Stimulated activated CD4-positive, alpha-beta T cell treated with anti-CD3 and anti-CD28 coated beads, Interleukin-2, amount 100 ng/mL, for 24 hours (primary cell): ENCODE measurements at places on chromosomes 2 and 18.

DNA sequence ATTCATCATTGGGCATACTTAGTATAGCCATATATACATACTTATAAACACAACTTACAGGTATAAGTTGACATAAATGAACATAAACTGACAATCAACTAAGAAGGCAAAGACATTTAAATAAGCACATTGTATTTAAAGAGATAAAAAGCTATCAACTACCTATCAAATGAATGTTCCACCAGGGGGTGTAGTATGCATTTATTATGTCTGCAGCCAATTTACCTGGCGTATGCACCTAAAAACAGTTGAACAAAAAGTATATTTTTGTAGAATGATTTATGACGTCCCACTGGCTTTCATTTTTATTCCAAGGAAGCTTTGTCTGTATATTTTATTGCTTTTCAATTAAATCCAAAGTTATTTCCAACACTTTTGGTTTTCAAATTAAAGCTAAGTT lies 323.5 kb downstream of the AFF3 start:
- no peak for DNase-seq

DNA sequence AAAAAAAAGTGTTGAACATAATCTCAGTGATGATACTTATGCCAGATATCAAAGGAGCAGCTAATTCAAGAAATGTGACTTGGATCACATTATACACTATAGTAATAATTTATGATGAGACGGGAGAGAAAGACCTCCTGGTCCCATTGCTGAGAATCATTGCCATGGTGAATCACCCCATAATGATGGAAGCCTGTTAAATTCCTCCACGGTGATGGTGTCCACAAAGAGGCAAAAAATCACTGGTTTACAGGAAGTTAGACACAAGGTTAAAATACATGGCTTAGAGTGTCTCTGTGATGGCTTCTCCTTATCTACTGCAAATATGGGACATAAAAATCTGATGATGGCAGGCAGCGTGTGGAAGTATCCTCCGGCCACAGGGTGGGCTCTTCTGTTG lies 210.0 kb downstream of the CDH2 start:
- DNase-seq = no peak

- no peak for DNase-seq
Observed at GRCh38 chr2:220748875-220749479, 823.1 kb downstream of the EPHA4 start.

- no peak for DNase-seq
Observed at GRCh38 chr2:115549611-115550130, 1107.2 kb downstream of the DPP10 start.

- no peak for DNase-seq
Observed at GRCh38 chr2:232993231-232993821, 19.7 kb downstream of the NGEF start.

- no peak for DNase-seq
Observed at GRCh38 chr2:235129850-235130249, 178.0 kb downstream of the SH3BP4 start.

GRCh38 chr2:216683846-216684245 lies 11.5 kb downstream of the IGFBP5 start:
- no peak for DNase-seq

DNA sequence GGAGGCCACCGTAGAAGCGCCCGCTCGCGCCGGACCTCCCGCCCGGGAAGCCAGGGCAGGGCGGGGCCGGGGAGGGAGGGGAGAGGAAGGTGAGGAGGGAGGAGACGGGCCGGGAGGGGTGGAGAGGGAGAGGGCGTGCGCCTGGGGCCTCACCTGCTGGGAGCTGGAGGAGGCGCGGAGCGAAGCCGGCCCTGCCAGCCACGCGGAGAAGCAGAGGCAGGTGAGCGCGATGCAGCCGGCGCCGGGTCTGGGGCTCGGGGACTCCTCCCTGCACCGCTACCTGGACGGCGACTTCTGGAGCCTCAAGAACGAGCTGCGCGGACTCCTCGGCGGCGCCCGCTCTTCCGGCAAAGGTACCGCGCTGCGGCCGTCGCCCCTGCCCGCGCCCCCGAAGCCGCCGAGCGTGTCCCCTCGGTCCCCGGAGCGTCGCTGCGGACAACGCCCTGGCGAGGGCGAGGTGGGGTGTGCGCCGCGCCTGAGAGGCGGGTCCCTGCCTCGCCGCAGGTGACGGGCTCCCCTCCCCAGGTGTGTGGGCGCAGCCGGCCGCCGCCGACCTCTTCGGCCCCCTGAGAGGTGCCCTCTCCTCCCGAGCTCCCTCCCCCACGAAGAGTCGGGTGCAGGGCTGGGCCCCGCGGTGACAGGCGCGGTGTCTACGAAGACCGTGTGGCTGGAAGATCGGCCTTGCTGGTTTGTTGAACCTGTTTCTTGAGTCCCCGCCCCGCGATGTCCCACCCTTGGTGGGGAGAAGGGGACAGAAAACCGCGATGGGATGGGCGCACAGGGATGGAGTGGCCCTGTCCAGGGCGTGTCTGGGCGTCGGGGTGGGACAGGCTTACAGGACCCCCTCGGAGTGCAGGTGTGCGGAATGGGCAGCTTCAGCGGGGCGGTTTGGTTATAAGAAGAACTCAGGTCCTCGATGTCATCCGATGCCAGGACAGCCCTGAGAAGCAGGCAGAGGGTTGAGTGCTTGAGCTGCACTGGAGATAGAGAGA lies at the start of gene ACOXL:
Gene ACOXL (plus strand): TSS at position 152 of the 992 bp plus-strand sequence. CDS start 35,817 bp downstream, outside the sequence.
- no peak for DNase-seq

DNA sequence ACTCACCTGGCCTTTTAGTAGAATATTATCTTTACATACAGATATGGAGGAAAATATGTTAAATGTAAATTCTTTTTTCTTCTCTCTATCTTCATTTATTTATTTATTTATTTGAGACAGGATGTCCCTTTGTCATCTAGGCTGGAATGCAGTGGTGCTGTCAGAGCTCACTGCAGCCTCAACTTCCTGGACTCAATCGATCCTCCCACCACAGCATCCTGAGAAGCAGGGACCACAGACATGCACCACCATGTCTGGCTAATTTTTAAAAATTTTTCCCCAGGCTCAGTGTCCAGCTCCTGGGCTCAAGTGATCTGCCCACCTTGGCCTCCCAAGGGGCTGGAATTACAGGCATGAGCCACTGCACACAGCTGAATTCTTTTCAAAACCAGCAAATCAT lies 20.3 kb downstream of the KYNU start:
- no peak for DNase-seq

- no peak for DNase-seq
Observed at GRCh38 chr2:111640480-111640879, 243.5 kb downstream of the ANAPC1 start.

DNA sequence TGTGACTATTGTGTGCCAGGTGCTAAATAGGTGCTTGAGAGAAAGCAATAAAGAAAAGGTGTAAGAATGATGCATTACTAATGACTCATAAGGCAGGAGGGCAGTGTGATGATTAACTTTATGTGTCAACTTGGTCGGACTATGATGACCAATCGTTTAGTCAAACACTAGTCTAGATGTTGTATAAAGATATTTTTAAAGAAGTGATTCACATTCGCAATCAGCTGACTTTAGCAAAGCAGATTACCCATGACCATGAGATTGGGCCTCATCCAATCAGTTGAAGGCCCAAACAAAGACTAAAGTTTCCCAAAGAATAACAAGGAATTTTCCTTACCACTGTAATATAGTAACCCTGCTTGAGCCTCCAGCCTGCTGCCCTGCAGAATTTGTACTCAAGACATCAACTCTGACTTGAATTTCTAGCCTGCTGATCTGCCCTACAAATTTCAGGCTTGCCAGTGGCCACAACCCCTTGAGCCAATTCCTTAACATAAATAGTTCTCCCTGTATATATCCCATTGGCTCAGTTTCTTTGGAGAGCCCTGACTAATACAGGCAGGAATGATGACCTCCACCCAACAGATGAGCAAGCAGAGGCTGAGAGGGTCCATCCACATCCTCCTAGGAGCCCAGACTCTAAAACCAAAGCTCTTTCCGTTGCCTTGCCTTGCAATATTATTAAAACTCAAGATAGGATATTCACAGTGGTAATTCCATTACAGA lies 132.6 kb downstream of the ACTR3 start:
- no peak for DNase-seq

- DNase-seq = no peak
Observed at GRCh38 chr2:95359501-95359930, 43.0 kb upstream of the FAHD2A start.

DNA sequence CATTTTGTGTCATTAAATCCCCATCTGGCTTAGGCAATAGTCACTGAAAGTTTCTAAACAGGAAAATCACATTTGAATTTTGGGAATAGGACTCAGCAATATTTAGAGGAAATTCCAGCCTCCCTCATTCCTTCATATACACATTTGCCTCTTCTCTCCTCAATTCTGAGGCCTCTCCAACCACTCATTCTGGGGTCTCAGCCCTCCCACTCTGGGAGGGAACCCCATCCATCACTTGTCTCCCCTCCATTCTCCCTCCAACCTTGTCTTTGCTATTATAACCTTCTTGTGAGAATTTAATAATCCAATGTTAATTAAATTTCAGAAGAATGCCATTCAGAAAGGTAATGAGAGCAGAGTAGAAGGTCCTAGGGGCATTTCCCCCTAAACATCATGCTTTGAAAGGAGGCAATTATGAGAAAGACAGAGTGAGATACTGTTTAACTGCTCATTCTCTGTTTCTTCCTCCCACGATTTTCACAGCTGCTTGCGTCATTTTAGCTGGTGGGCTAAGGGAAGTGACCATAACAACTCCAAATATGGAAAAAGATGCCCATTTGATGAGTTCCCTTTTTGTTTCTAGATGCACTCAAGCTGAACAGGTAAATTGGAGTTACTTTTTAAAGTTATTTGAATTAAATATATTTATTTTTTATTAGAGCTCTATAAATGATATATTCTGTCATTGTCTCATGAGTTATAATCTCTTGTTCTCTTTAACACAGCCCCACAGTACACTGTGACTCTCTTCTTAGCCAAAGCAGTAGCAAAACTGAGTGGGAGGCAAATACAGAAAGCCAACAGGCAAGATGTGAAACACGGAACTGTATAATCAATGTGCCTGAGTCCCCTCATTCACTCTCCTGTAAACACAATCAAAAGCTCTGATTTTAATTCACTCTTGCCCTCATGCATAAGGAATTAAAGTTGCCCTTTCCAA lies 135.1 kb downstream of the DLGAP1 start:
- DNase-seq = no peak

DNA sequence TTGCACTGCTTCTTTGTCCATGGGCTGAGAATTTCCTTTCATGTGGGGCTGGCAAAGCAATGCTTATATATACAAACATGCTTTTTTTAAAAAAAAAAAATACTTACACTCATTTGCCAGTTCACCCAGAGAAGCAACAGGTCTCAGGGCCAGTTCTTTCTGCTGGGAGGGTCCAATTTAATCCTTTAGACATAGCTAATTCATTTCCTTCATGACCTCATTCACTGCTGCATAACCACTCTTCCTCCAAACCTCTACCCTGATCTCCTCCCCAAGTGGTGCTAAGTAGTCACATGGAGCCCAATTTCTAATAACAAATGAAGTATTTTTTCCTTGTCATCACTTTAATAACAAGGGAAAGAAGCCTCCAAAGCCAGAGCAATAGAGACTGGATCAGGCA lies 17.1 kb upstream of the TMEM178A start:
- DNase-seq = no peak

DNA sequence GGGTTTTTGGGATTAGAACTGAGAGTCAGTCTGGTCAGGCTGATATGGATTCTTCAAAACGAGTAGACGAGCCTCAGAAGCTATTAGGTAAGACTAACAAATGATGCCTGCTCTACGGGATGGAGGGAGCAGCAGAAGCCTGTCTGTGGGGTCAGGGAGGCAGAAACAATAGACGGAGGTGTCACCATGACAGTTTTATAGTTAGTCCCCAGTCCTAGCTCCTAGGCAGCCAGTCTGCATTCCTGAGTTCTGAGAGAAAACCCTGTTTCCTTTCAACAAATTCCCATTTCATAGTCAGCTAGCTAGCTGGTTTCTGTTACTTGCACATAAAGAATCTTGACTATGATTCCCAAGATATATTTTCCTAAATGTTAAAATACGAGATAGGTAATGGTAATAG lies 542.1 kb downstream of the PID1 start:
- no peak for DNase-seq

DNA sequence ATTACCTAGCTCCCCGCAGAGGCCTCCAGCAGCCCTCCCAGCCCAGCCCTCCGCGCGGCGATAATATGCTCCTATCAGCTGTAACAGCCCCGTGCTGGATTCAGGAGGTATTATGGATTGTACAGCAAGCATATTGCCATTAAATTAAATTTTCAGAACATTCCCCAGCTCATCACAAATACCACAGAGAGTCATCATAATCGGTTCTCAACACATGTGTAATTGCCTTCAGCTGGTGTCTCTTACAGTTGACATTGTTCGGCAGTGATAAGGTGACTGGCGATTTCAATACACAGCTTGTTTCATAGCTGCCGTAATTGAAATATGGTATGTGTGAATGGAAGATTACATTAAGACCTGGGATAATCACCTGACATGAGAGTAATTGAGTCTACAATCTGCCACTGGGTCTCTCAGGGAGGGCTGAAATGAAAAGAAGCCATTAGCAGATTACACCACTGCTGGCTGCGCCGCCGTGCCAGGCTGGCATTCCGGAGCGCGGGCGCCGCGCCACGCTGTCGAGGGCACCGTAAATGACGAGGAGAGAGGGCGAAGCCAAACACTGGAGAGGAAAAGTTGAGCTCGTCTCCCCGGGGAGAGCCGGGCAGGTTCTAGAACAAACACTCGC lies 549.4 kb upstream of the SALL3 start:
- DNase-seq = no peak

DNA sequence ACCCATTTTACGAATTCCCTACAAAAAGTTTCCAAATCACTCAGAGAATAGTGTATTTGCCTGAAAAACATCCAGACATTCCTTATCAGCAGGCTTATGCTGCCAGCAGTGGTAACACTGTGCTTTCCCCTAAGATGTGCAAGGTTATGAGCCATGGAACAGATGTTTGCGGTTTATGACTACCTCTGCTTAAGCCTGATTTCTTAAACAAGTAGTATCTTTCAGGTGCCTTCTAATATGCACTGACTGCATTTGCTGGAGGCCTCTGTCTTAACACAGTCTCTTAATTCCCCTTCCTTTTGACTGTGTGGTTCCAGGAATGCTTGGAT lies 54.8 kb downstream of the CDC42EP3 start:
- no peak for DNase-seq

DNA sequence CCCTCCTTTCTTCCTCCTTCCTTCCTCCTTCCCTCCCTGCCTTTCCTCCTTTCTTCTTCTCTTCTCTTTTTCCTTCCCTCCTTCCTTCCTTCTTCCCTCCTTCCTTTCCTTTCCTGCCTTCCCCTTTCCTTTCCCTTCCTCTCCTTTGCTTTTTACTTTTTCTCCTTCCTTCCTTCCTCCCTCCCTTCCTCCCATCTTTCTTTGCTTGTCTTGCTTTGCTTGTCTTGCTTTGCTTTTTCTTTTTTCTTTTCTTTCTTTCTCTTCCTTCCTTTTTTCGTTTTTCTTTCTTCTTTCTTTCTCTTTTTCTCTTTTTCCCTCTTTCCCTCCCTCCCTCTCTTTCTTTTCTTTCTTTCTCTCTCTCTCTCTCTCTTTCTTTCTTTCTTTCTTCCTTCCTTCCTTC lies 113.0 kb downstream of the NYAP2 start:
- no peak for DNase-seq

GRCh38 chr2:53545604-53546003 lies 222.0 kb upstream of the CHAC2 start:
- DNase-seq = no peak

GRCh38 chr2:47896450-47896968 lies 9.8 kb downstream of the FBXO11 start:
- DNase-seq = no peak

GRCh38 chr18:74370115-74370514 lies 54.5 kb downstream of the C18orf63 start:
- DNase-seq = no peak
